ENCODE measurements at places on chromosomes 7 and 10. TPM values are rescaled to one million over a fixed set of nuclear protein-coding genes. Genes with fewer than 3 reads are reported as not detected.

GRCh38 chr10:7084280-7085005 is 326.4 kb downstream of the SFMBT2 start:
- DNase-seq = no peak

DNA sequence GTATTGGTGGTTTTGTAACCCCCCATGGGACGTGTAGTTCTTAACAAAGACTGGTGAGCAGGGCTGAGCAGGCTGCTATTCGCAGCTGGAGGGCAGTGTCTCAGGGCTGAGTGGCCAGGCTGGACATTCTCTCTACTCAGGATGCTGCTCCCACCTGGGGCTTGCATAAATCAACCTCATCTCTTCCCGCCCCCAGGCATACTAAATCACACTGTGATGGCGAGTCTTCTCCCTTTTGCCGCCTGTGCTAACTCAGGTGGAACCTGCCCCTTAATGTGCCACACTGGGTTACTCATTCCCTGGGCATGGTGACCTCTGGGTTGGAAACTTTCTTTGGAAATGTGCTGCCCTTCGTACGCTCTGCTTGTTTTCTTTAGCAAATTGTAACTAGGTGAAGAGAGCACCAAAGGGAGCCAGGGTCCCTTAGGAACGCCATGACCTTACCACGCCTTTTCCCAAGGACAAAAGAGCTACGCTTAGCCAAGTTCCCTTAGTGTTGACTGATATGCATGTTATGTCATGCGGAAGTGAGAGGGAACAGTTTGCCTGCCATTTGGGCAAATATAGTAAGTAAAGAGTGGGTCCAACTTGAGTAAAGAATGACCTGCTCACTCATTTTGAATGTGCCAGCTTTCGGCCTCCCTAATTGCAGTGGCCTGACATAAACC is 40.4 kb upstream of the COBL start:
- no peak for DNase-seq

GRCh38 chr10:114879541-114880158 is 58.1 kb downstream of the FHIP2A start:
- DNase-seq = peak; percentile 26

- DNase-seq = peak; percentile 96
Measured at GRCh38 chr7:77674878-77675277, 21.4 kb upstream of the RSBN1L start.

- DNase-seq = no peak
Measured at GRCh38 chr10:404346-404745, 269.1 kb downstream of the ZMYND11 start.

- no peak for DNase-seq
Measured at GRCh38 chr7:57774300-57774699, 324.3 kb downstream of the ZNF716 start.

DNA sequence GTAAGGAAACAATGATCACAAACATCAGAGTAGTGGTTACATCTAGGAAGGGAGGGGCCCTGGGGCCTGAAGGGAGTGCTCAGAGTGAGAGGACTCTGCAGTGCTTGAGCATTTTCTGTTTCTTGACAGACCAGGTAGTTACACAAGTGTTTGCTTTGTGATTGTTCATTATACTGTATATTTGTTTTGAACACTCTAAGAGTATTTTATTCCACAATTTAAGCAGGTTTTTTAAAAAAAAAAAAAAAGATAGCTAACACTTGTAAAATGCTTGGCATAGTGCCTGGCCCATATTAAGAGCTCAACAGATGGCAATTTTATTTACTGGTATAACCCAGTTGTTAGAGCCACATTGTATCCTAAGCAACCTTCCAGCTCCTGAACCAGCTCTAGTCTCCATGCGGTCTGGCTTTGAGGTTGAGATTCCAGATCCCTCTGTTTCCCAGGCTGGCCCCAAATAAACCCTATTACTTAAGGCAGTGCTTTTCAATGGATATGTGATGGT is 20.1 kb upstream of the ATXN7L1 start:
- no peak for DNase-seq

Gene RHOBTB1
- total RNA-seq = 3.5 TPM

- no peak for DNase-seq
Measured at GRCh38 chr10:75407224-75407712, 5.7 kb upstream of the ZNF503 start.

Gene DNAAF5
- total RNA-seq = 9.7 TPM

DNA sequence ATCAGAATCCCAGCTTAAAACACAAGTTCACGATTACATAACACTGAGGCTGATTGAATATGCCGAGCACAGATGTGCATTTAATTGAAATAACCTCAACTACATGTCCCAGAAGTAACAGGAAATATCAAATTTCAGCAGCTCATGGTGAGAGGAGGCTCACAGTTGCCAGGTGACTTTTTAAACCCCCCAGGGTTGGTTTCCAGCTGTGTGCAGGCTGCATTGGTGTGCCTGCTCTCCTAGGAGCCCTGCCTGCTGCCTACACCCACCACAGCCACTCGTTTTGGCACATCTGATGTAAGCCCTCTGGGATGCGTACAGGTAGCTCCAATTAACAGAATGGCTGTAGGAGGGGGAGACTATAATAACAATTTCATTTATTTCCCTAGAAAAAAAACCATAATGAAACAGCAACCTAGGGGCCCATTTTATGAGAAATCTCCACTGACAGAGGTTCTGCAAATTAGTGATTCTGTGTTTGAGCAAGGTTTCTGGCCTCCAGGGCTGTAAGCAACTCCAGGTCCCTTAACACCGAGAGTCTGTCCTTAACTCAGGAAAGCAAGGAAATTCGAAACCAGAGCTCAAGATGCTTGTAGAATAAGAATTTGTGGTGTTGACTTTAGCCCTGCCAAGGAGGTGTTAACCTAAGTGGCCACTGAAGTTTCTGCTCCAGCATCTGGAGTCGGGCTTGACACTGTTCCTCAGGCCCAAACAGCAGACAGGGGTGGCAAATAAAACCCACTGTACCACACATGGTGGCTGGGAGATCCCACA is 161.9 kb downstream of the BMPER start:
- DNase-seq = peak; percentile 47

DNA sequence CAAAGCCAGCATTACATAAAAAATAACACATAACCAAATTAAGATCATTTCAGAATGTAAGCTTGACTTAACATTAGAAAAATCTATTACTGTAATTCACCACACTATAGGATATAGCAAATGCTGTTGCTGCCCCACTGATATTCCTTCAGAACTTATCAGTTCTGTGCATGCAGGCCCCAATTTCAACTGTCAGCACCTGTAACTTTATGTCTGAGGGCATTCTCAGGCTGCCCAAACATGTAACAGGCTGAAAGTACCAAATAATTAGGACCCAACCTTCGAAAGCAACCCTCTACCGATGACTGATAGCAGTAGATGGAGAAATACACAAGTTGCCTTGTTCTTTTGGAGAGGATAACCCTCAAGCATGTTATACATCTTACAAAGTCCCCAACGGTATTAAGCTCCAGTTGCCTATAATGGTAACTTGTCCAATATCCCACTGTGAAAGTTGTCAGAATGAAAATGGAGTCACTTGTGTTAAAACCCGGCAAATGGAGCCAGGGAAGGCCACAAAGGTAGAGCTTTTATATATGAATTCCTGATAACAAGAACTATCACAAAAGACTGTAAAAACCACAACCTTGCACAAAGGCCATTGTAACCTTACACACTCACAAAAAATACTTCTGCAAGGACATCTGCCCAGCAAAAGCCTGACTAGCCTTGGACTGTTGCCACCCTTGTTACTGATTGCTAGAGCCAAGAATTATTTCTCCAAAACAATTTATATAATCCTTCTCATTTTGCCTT is 66.9 kb upstream of the ZNF746 start:
- no peak for DNase-seq

Gene RASSF4
- 0.51 TPM for total RNA-seq

DNA sequence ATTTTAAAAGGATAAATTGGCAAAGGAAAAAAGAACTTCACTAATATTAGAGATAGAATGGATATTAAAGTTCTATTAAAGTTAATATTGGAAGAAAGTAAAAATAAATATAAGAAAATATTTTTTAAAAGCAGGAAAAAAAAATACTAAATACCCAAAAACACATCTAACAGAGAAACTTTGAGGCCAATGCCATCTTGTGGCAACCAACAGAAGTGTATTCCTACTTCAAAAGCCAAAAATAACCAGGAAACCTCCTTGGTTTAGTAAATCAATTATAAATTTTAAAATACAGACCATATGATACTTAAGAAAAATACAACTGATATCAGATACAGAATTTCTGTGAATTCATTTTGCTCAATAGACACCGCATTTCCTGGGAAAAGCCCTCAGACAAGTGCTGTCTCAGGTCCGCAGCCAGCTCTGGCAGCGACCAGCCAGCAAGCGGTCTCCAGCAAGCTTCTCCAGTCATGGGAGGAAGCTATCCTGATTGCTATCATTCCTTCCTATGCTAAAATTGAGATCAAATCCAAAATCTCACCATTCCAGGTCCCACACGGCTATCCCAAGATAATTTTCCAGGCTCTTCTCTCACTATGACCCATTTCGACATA is 65.3 kb downstream of the LMBR1 start:
- DNase-seq = peak; percentile 24

DNA sequence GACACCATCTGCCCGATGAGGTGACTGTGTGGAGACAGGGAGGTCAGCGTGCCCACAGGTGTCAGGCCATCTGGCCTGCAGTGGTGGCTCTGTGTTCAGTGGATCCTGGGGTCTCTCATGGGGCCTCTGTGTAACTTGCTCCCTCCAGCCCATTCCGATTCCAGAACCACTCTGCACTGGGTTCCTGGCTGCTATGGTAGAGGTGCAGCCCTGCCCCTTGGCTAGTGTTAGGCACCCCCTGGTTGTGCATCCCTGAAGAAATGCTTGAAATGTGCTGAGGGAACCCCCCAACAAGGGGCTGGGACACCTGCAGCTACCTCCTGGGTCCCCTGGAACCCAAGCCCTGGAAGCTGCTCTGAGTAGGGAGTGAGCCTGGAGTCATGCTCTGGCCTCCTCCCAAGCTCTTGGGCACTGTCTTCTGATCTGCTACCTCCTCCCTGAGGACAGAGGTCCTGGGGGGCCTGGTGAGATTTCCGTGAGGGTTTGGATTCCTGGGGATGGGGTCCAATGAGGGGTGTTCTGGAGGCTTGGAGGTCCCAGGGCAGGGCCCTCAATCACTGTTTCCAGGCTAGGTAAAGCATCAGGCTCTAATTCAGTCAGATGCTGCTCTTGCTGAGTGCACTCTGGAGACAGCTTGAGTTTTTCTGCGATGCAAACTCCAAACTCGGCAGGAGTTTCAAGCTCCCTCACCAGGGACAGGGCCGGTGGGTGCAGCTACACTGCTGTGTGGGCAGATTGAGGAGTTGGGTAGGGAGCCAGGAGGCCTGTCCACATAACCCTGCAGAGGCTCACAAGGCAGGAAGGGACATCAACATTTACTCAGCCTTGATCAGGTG is 27.7 kb downstream of the RAMP3 start:
- DNase-seq = no peak

- peak; percentile 65 for DNase-seq
Measured at GRCh38 chr10:84352251-84352842, 24.0 kb downstream of the CCSER2 start.

Gene BTBD16
- 0.26 TPM for total RNA-seq

- peak; percentile 80 for DNase-seq
Measured at GRCh38 chr7:138565451-138566114, 105.5 kb downstream of the TRIM24 start.

- DNase-seq = peak; percentile 26
Measured at GRCh38 chr7:140304191-140304799, 94.0 kb downstream of the SLC37A3 start.

GRCh38 chr10:64586934-64587503 is 1065.8 kb downstream of the REEP3 start:
- no peak for DNase-seq

Gene CLRN3
- total RNA-seq = not detected
